Activated T-helper 1 cell treated with anti-CD3 and anti-CD28 coated beads, Interleukin-12 subunit alpha, Interleukin-12 subunit beta, Interleukin-2, Interleukin-4 antibody, amounts not matched to agents 30 ng/mL and 10 ng/mL and 1 ng/mL, durations not matched to agents 14 hours and 24 hours and 36 hours (primary cell): ENCODE measurements at places on chromosomes 11 and 22. TPM values are rescaled to one million over a fixed set of nuclear protein-coding genes. Genes with fewer than 3 reads are reported as not detected.

Gene FOLR2
- total RNA-seq, result not detected in 2 replicates

Gene MRGPRX4
- total RNA-seq, result not detected in 2 replicates

DNA sequence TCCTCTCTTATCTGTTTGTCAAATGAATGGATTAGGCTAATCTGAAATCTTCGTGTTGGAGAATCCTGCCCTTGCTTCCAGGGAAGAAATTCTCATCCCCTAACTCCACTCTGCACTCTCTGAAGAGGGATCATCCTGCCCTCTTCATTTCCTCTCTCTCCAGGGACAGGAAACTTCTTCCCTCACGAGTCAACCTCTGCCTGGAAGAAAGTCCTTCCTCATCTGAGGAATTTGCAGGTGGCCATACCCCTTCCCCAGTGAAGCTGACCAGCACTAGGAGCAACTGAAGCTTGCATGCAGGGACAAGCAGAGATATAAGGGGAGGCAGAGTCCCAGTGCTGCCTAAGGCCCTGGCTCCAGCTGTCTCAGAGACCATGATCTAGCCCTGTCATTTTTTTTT lies 3.6 kb upstream of the PHOX2A start:
- DNase-seq, result no peak

DNA sequence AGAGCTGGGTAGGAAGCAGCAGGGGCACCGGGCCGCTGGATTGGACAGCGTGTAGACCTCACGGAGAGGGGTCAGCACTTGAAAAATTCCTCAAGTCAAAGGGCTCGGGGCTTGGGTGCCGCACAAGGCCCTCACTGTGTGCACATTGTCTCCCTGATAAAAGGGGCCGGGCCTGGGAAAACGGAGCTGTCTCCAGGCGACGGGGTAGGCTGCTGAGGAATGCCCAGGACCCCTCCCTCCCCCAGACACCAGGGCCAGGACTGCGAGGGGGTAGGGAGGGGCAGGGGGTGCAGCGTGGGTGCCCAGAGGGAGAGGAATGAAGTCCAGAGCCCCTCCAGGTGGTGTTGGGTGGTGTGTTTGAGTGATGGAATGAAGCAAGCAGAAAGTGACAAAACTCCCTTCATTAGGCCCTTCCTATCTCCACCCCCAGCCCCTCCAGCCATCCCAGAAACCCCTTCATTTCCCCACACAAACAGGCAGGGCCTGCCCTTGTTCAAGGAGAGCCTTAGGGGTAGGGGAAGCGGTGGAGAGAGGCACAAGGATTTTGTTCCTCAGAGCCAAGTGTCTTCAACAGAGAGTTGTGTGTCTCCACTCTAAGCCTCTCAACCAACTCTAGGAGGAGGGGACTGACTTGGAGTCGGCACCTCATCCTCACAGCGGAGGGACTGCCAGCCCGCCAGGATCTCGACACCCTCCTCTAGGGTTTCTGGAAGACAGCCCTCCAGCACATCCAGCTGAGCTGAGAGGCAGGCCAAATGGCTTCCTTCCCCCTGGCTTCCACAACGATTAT lies 63.9 kb downstream of the SYN3 start:
- no peak for DNase-seq

GRCh38 chr11:12106501-12106900 lies 3.9 kb upstream of the MICAL2 start:
- no peak for DNase-seq
